H1 (cell line): ENCODE measurements at places on chromosomes 7 and 10. TPM values are rescaled to one million over a fixed set of nuclear protein-coding genes. Genes with fewer than 3 reads are reported as not detected.

Gene ERV3-1
- total RNA-seq: 9.7 and 11.4 TPM in 2 replicates

- DNase-seq: no peak
Observed at GRCh38 chr7:124635416-124635815, 130.2 kb downstream of the GPR37 start.

DNA sequence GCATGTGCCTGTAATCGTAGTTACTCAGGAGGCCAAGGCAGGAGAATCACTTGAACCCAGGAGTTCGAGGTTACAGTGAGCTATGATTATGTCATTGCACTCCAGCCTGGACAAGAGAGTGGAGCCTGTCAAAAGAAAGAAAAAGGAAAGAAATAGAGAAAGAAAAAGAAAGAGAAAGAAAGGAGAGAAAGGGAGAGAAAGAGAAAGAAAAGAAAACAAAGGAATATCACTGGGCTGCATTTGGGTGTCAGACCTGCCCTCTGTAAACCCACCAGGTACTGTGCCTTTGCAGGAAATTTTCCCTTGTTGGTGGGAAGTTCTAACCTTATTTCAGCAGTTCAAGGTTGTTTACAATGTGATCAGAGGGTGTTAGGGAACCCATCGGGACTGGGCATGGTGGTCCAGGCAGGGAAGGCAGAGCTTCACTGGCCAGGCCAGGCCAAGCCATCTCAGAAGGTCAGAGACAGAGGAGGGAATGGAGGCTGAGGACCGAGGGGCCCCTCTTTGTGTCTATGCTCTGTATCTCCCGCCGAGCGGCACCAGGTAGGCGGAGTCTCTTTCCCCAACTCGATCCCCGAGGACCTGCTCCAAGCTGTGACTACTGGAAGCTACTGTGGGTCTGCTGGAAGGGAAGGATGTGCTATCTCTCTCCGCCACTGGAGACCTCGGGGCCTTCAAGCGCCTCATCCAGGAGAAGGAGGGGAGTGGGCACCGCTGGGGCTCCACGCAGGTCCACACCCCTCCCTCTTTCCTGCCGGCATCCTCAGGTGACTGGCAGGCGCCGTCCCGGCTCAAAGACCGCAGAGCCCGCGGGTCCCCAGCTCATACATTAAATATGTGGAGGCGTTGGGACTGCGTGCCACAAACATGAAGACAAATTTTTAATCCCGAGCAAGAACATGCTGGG lies 15.2 kb upstream of the KAZALD1 start:
- DNase-seq: no peak

- no peak for DNase-seq
Observed at GRCh38 chr10:91206427-91206826, 14.0 kb upstream of the PCGF5 start.

Gene GPC2
- total RNA-seq: 44.8 and 46.8 TPM in 2 replicates

DNA sequence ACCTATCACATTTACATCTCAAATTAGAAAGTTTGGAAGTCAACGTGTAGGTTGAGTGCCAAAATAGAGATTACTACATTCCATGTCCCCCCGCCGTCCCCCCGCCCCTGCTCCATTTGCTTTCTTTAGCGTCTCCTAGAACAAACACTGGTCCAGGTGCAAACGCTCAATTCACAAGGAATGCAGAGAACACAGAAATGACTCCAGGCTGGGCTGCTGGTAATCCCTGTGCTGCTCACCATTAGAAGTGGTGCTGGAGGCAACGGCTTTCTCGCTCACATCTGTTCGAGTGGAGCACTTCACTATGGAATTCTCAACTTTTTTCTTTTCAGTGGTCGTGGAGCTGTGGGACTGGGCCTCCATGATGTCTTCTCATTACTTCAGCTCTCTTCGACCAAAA lies 14.1 kb downstream of the GLI3 start:
- no peak for DNase-seq

GRCh38 chr7:81887098-81888090 lies 117.5 kb upstream of the HGF start:
- DNase-seq: no peak

Gene CREM
- 21.9 and 24.4 TPM in 2 replicates for total RNA-seq
